ENCODE measurements at places on chromosomes 11 and 22. TPM values are rescaled to one million over a fixed set of nuclear protein-coding genes. Genes with fewer than 3 reads are reported as not detected.
A peak's percentile ranks its signal among the peaks of the same experiment; 100 is the strongest.

Gene MEI1
- total RNA-seq, result 26.1 TPM

Gene DDTL
- 4.8 TPM for total RNA-seq

Gene GALNT18
- total RNA-seq, result 5.0 TPM

Gene C11orf16
- not detected for total RNA-seq

Gene SEC14L2
- 32.7 TPM for total RNA-seq

Gene MMP11
- 0.87 TPM for total RNA-seq

Gene SUSD2
- total RNA-seq, result 0.32 TPM

Gene EHBP1L1
- 168 TPM for total RNA-seq

Gene AMOTL1
- total RNA-seq, result 5.9 TPM

Gene SWAP70
- 11.8 TPM for total RNA-seq

Gene C11orf97
- not detected for total RNA-seq

Gene LAYN
- 15.8 TPM for total RNA-seq

GRCh38 chr22:49886346-49887063 lies 31.7 kb downstream of the ALG12 start:
- DNase-seq, result no peak

- no peak for DNase-seq
Measured at GRCh38 chr11:111736181-111736590, 30.0 kb downstream of the PPP2R1B start.

- DNase-seq, result no peak
Measured at GRCh38 chr22:46638601-46639431, 18.6 kb downstream of the GRAMD4 start.

- no peak for DNase-seq
Measured at GRCh38 chr11:1652442-1652770, 22.8 kb downstream of the KRTAP5-5 start.

GRCh38 chr11:28793282-28793738 lies 685.1 kb downstream of the METTL15 start:
- DNase-seq, result no peak

DNA sequence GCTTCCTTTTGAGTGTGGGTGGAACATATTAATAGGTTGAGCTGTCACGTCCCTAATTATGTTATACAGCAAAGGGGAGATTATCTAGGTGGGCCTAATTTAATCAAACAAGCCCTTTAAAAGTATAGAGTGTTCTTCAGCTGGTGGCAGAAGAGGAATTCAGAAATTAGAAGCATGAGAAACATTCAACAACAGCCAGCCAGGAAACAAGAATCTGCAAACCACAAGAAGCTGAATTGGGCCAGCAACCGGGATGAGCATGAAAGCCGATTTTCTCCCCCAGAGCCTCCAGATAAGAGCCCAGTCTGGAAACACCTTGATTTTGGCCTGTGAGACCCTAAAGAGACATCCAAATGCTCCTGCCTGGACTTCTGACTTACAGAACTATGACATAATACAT lies 105.8 kb upstream of the LDLRAD3 start:
- DNase-seq, result no peak

GRCh38 chr11:108786281-108786990 lies 121.6 kb downstream of the DDX10 start:
- DNase-seq, result no peak

DNA sequence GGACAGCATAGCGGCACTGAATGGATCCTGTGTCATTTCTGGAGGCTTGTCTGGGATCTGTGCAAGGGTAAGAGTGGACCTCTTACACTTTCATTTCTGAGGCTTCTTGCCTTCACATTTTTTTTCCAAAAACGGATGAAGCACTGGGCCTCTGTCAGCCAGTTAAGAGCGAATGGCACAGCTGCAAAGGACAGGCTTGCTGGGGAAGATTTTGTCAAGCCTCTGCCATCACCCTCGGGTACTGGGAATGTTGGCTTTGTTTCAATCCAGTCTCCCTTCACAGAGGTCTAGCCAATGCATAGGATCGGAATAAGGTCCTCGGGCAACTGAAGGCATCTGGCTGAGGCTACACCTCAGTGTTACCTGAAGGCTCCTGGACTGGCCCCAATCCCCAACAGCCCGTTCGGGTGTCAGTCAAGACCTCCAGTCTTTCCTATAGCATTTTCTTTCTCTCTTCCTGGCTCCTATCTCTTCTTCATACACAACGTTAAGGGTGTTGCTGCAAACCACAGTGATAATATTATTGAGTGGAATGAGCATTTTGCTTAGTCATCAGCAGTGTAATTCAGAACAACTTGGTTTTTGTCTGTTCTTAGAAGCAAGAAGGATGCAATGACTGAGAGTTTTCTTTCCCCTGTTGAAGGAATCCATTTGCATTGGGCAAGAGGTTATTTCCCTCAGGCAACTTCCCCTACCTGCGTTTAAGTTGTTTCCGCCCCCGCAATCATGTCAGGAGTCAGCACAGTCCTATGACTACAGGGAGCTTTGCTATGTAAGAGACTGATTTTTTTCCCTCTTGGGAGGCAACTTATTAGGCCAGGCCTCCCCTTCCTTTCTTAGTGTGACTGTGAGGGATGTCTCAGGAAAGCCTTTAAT lies 22.8 kb downstream of the NPAT start:
- no peak for DNase-seq

DNA sequence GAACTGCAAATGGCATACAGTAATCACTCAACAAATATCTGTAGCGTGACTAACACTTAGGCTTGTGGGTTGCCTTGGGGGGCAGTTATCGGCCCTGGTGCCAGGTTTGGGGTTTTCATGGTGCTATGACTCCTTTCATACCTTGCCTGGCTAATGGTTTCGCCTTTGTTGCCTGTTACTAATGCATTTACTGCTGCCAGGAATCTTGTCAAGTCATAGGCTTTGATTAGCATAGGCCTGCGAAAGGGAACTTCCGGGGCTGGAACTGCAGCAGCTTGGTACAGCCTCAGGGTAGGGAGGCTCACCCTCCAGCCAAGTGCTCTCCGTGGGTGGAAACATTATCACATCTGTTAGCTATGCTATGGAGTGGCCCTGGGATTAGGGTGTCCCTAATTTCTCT lies 13.2 kb downstream of the SLC25A18 start:
- DNase-seq, result no peak

DNA sequence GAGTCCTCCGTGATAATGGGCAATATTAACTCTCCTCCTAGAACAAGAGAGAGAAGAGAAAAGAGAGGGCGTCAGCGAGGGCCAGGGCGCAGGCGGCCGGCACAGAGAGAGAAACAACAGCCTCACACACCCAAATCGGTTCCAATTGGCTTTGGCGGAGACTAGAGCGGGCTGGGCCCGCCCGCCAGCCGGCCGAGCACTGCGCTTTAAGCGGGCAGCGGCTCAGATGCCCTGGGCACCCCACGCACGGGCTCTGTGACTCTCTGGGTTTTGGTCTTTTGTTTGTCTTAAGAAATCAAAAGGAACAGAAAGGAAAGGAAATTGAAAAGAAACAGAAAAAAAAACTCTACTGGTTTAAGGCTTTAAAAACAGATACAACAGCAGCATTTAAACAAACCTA lies 17.0 kb downstream of the SLC22A12 start:
- no peak for DNase-seq

DNA sequence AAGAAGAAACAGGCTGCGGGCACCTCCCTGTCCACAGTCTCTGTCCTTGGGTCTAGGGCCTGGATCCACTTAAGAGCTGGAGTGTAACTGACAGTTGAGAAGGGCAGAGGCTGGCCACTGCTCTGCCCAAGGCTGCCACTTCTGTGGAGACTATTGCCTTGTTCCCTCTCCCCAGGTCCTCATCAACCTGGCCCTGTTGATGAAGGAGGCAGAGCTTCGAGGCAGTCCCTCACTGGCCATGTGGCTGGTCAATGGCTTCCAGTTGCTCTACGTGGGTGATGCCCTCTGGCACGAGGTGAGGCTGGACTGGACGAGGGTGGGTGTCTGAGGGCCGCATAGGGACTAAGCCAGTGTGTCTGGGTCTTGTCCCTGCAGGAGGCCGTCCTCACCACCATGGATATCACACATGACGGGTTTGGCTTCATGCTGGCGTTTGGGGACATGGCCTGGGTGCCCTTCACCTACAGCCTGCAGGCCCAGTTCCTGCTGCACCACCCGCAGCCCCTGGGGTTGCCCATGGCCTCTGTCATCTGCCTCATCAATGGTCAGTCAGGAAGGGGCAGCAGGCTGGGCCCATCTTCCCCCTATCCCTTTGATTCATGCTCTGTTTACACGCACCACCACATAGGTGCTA lies 2.8 kb downstream of the ZNHIT2 start:
- no peak for DNase-seq

DNA sequence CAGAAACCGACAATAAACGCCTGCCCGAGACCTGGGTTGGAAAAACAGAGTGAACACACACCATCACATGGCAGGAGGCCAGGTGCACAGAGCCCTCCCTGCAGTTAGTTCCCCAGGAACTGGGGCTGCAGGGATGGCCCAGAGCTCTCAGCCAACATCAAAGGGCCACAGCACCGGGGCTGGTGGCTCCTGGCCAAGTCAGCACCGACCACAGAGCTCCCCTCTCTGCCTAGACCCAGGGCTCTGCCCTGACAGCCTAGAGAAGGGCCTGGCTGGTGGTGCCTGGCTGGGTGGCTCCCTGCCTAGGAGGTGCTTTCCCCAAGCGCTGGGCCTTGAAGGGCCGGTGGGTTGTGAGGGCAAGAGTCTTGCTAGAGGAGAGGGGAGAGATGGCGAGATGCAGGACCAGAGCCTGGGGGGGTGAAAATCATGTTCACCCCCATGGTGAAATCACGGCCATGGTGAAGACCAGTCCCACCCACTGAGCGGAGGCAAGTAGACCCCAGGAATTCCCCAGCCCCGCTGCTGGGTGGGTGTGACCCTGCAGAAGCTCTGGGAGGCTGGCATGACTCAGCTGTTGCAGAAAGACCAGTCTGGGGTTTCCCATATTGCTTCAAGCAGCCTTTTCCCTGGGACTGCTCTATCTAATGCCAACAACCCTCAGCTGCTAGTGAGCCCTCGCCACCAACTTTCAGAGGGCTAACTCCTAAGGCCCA lies 7.2 kb upstream of the BID start:
- DNase-seq, result no peak

GRCh38 chr11:100739666-100740065 lies 52.6 kb downstream of the ARHGAP42 start:
- DNase-seq, result no peak

- DNase-seq, result no peak
Measured at GRCh38 chr11:110712659-110713448, 617 bp upstream of the ARHGAP20 start.

- no peak for DNase-seq
Measured at GRCh38 chr11:119671561-119672015, 57.4 kb downstream of the NECTIN1 start.

- DNase-seq, result no peak
Measured at GRCh38 chr11:102915044-102915375, 40.2 kb upstream of the MMP12 start.

- DNase-seq, result no peak
Measured at GRCh38 chr11:68735125-68735524, 16.2 kb downstream of the TESMIN start.

DNA sequence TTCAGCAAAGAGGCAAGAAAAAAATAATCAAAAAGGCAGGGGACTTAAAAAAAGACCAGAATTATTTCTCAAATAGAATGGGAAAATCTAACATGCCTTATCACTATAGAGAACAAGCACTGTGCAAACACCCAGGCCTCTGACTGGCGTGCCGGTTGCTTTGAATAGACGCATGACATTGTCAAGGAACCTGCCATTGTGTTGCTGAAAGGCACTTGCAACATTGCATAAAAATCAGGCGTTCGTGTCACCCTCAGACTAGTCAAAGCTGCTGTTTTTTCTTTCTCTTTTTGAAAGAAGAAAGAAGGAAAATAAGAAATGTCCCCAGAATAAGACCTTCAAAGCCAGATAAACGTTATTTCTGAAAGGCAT lies 549.3 kb upstream of the CADM1 start:
- no peak for DNase-seq

DNA sequence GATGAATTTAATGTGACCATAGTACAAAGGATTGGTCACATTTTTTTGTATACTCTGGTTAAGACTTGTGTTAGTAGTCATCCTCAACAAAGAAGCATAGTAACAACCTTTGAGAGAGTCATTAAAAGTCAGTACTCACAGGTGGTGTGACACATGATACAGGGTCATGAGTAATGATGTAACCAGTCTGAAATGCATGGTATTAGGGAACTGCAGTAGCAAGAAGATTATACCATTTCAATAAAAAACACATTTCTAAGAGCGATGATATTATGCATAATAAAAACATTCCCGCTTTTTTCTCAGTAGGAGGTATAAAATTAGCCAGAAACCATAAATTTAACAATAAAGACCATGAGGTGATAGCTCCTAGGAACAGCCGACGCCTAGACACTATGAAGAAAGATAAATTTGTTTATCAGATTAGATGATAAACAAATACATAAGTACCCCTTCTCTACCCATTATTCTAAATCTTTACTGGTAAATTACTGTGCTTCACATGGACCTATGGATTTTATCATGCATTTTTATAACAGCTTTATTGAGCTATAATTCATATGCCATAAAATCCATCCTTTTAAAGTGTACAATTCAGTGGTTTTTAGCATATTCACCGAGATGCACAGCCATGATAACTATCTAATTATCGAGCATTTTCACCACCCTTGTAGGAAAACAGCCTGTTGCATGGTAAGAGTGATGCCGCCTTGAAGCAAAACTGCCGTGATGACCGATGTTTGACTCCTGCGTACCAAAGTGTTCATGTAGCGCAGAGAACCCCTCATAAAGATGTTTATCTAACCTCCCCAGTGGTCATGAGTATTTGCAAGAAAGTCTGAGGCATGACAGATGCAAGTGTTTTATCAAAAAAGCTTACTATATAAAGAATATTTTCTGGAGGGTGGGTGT lies 41.8 kb downstream of the TMPRSS5 start:
- no peak for DNase-seq

- no peak for DNase-seq
Measured at GRCh38 chr11:64241491-64242374, 838 bp downstream of the FKBP2 start.

GRCh38 chr11:86138958-86139357 lies 70.1 kb upstream of the PICALM start:
- DNase-seq, result peak; percentile 33

DNA sequence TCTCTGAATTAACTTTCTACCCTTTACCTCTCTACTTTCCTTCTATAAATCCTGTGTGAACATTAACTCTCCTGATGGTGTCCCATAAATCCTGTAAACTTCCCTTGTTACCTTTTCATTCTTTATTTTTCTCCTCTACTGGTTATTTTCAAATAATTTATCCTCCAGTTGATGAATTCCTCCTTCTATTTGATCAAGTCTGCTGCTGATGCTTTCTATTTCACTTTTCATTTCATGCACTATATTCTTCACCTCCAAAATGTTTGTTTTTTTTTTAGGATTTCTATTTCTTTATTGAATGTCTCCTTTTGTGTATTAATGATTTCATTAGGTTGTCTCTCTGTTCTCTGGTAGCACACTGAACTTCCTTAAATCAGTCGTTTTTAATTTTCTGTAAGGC lies 68.6 kb downstream of the KCNQ1OT1 start:
- no peak for DNase-seq

GRCh38 chr11:75191330-75191717 lies 40.4 kb downstream of the SLCO2B1 start:
- no peak for DNase-seq

- DNase-seq, result no peak
Measured at GRCh38 chr11:129530154-129530895, 154.7 kb downstream of the BARX2 start.

GRCh38 chr11:110028921-110029320 lies 64.3 kb upstream of the ZC3H12C start:
- DNase-seq, result no peak

DNA sequence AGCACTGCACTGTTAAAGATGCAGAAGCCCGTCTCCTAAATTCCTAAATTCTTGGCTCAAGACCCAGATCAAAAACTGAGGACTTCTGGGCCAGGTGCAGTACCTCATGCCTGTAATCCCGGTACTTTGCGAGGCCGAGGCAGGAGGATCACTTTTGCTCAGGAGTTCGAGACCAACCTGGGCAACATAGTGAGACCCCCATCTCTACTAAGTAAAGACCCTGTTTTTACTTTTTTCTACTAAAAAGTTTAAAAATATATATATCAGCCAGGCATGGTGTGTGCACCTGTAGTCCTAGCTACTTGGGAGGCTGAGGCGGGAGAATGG lies 29.7 kb downstream of the PDGFB start:
- no peak for DNase-seq
